ENCODE measurements at places on chromosomes 3 and 15.

DNA sequence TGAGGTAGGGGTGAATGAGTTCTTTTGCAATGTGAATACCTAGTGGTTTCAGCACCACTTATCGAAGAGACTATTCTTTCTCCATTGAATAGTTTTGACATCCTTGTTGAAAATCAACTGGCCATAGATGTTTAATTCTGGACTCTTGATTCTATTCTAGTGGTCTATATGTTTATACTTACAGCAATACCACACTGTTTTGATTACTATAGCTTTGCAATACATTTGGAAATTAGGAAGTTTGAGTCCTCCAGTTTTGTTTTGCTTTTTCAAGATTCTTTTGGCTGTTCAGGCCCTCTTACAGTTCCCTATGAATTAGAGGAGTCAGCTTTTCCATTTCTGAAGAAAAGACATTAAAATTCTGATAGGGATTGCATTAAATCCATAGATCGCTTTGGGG is 30.1 kb downstream of the MAP1A start:
- no peak for DNase-seq

DNA sequence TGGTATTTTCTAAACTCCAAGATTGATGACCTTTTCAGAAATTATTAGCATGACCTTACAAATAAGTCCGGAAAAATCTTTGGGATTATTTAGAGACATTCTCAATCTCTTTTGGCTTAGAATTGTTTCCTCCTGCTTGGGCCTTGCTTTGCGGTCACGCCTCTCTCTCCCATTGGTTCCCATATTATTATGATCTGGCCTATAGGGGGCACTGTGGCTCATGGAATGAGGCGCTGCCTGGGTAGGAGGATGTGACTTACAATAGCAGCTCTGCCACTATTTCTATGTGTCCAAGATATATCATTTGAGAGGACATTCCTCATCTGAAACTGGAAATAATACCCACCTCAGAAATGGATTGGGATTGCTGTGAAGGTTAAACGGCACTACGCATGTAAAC is 464.9 kb downstream of the MFSD1 start:
- no peak for DNase-seq

DNA sequence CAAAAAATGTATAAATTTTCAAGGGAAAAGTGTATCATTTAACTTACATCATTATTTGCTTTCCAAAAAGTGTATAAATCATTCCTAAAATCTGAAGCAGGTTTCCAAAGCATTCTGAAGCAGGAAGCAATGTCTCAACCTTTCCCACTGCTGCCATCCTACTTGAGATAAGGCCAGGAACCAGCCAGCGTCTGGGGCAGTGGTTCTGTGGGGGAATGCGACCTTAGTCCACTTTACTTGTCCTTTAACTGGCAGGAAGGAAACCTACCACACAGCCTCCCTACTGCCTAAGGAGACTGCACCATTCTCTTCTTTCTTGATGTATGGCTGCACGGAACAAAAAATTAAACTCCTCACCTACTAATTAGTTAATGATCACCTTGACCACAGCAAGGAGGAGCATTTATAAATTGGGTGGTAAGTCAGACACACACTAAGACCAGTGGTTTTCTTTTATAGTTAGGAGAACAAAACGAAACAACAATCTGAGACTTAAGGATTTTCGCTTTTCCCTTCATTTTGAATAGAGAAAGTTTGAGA is 3.7 kb downstream of the SORD start:
- no peak for DNase-seq

DNA sequence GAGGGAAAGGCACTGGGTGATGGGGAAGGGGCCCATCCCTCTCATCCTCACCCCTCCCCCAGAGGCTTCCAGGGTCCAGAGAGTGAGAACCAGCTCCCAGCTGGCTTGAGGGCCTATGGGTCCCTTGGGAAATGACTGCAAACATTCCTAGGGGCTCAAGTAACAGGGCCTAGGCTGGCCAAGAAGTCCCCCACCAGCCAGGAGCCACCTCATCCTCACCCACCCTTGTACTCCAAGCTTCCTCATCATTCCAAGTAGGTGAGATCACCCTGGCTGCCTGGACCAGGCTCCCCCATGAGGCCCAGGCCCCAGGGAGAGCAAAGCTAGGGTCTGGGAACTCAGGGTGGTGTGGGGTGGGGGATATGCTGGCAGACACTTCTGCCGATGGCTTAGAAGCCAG is 14.8 kb downstream of the LOXL1 start:
- no peak for DNase-seq

DNA sequence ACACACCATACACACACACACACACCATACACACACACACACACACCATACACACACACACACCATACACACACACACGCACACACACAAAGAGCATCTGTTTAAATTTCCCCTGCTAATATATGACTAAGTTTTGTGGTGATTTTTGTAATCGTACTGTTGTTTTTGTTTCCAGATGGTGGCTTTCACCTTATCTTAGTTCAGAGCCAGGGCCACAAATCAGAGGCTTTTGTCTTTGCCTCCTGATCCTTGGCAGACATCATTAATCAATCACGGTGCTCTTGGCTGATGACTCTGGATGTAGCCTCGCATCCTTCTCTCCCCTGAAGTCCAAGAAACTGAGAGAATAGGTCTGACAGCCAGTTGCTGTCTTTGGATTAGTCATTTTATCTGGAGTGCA is 52.1 kb downstream of the EDEM1 start:
- no peak for DNase-seq

GRCh38 chr15:55791551-55792400 is 48.8 kb upstream of the PRTG start:
- DNase-seq: no peak

DNA sequence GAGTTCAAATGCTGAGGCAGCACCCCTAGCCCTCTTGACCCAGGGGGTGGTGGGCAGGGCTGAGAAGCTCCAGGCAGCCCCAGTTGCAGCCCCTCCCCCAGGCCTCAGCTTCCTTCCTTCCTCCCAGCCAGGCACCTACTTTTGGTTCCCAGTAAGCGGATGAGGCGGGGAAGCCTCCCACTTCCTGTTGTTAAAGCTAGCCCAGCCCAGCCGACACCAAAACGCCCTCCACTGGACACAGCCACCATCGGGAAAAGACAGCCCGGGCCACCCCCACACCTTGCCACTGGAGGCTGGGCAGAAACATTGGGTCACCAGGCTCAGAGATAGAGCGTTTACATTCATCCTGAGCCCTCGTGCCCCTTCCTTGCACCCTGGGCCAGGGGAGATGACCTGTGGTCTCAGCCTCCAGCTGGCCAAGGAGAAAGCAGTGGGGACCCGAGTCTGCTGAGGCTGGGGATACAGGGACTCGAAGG is 3.5 kb downstream of the DUSP7 start:
- DNase-seq: no peak

- DNase-seq: no peak
Observed at GRCh38 chr3:61157414-61157813, 93.8 kb downstream of the FHIT start.

DNA sequence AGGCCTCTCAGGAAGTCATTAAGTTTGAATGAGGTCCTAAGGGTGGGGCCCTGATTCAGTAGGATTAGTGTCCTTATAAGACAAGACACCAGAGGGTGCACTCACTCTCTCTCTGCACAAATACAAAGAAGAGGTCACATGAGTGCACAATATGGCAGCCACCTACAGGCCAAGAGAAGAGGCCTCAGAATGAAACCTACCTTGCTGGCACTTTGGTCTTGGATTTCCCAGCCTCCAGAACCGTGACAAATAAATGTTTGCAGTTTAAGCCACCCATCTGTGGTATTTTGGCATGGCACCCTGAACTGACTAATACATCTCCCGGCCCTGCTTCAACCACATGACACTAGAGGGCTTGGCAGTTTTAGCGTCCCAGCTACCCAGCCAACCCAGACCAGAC is 73.9 kb upstream of the CHRNB4 start:
- no peak for DNase-seq
